ENCODE measurements at places on chromosomes 4 and X. TPM values are rescaled to one million over a fixed set of nuclear protein-coding genes. Genes with fewer than 3 reads are reported as not detected.

The SPANXD gene
- total RNA-seq, result not detected

The ARHGAP4 gene
- total RNA-seq, result 35.1 TPM

The PF4V1 gene
- total RNA-seq, result not detected

The EGF gene
- total RNA-seq, result not detected

The GSX2 gene
- total RNA-seq, result not detected

The VEGFD gene
- total RNA-seq, result 0.65 TPM

All from thoracic aorta endothelial cell (primary cell).